ENCODE measurements at places on chromosomes 6 and 20.

- DNase-seq, result no peak
These were observed 50.7 kb downstream of the TRERF1 start for GRCh38 chr6:42400886-42401612.

GRCh38 chr6:11925805-11926204 lies 86.3 kb upstream of the HIVEP1 start:
- DNase-seq, result no peak

DNA sequence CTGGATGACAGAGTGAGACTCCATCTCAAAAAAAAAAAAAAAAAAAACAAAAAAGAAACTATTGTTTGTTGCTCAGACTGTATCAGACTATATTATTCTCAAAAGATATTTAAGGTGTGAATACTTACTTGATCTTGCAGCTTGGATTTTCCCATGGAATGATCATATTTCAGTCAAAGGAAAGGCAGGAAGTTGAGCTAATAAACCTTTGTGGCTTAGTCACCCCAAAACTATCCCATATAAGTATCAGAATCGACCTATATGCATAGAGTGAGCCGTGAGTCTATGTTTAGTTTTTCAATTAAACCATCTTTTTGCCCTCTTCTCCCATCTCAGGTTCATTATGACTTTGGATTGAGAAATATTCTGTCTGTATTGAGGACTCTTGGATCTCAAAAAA lies 152.6 kb downstream of the DNAH8 start:
- DNase-seq, result no peak

GRCh38 chr20:46689754-46690085 lies 476 bp upstream of the TP53RK start:
- DNase-seq, result no peak

DNA sequence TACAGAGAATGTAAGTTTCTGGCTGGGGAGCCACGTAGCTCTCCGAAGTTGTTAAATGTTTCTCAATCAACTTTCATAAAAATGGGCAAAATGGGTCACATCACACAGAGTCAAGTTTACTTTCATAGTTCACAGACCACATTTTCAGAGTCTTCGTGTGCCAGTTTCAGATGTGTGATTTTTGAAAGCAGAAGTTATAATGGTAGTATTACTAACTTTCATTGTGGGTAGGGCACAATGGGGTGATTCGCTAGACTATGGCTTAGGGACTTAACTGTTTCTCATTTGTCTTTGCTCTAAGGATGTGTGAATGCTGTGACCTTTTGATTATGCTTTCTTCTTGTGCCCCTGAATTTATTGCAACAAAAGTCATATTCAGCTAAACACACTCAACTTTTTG lies 109.0 kb upstream of the SUPT3H start:
- DNase-seq, result no peak

DNA sequence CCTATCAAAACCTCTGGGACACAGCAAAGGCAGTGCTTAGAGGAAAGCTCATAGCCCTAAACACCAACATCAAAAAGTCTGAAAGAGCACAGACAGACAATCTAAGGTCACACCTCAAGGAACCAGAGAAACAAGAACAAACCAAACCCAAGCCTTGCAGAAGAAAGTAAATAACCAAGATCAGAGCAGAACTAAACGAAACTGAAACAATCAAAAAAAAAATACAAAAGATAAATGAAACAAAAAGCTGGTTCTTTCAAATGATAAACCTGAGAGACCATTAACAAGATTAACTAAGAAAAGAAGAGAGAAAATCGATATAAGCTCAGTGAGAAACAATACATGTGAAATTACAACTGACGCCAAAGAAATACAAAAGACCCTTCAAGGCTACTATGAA lies 34.8 kb upstream of the RUNX2 start:
- no peak for DNase-seq

GRCh38 chr6:87909849-87910248 lies 137.8 kb upstream of the SPACA1 start:
- no peak for DNase-seq

DNA sequence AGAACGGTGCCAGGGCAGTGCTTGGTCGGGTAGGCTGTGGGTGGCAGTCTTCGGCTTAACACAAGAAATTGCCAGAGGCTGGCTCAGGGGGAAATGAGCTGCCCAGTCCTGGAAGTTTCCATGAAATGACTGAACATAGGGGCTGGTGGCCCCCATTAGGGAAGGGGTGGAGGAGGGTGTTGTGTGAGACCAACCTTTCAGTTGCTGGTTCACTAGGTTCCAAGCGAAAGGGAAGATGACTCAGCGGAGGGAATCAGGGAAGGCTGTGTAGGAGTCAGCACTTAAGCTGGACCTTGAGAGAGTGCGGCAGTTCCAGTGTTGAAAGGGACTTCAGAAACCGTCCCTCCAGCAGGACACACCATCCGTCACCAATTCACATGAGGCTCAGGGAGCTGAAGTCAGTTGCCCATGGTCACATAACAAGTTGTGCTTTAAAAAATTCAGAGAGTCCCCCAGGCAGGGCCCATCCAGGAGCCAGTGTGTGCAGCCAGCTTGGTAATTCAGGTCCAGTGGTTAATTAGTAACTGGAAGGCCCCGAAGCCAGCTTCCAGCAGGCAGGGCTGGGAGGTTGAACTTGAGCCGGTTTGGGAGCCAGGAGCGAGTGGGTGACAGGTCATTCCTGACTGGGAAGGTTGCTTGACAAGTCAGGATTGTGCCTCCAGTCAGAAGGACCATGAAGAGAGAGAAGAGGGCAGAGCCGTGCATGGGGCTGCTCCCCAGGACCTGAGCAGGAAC lies at the start of gene SGK2:
Gene SGK2, plus strand, starts transcription at position 616 of the 735 bp plus-strand sequence. CDS start 7,469 bp downstream, outside the sequence.
- peak; percentile 95 for DNase-seq

DNA sequence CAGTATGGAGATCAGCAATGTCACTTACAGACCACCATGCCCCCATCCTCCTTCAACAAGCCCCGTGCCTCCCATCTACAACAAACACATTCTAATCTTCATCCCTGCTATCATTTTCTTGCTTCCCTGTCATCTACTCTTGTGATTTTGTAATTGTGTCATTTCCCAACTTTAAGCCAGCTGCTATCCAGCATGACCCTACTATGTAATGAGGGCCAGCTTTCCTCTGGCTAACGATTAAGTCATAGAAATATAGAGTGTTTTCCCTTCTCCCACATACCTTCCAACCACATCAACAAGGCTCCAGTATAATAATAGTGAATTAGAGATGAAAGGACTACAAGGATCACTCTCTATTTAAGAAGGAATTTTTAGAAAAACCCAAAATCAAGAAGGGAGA lies 607.0 kb downstream of the TENT5A start:
- no peak for DNase-seq

DNA sequence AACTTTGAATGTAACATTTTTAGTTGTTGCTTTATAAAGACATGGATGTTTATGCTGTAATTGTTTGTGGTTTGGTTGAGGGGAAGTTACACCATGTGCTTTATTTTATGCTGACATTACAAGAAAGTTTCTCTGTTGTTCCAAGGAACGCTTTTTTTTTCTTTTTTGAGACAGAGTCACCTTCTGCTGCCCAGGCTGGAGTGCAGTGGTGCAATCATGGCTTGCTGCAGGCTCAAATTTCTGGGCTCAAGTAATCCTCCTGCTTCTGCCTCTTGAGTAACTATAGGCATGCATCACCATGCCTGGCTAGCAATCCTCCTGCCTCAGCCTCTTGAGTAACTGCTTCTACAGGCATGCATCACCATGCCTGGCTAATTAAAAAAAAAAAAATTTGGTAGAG lies 21.0 kb upstream of the IFNGR1 start:
- DNase-seq, result no peak

DNA sequence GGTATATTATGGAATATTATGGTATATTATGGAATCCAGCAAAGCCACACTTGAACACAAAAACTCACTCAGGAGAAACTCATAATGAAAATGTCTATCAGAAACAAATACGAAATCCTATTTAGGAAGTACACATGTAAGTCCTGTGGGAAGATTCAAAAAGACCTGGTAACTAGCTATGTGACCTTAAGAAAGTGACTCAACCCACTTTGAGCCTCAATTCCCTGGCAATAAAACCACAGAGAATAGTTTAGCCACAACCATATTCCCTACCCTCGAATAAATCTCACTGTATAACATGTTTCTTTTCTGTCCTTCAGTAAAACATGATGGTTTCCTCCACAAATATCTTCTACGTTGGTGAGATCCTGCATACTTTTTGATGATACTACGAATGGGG lies 56.4 kb downstream of the ZMYND8 start:
- DNase-seq, result no peak

DNA sequence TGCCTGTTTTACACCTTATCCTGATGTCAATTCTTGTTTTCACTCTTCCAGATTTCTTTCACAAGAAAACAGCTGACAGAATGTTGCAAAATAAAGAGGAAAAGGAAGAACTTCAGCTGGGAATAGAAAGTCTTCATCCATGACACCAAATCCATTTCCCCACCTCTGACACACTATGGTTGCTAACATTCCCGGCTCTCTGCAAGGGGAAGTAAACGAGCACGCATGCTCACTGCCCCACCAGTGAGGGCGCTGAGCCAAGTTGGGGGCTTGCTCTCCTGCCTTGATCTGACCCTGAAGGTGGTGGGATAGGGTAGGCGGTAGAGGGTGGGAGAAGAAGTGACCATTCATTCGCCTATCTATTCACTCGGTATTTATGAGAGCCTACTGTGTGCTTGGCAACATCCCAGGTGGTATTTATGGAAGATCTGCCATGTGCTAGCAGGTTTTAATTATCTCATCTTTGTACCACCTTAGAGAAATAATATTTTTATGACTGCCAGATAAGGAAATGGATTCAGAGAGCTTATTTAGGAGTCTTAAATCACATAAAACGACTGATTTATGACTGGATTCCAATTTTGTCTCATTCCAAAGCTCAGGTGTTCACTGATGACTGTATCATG lies 206.2 kb downstream of the FOXC1 start:
- DNase-seq, result no peak

DNA sequence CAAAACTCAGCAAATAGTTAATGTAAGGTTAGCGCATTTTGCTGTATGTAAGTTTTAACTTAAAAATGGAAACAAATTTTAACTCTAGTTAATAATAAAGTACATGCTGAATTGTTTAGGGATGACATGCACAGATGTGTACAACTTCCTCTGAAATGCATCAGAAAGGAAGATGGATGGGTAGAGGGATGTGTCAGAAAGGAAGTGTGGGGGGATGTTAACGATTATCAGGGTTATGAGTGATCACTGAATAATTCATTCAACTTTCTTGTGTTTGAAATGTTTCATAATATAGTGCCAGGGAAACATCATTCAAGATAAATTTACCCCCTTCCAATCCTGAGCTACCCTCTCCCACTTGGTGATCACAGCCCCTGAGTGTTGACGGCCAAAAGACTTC lies 87.6 kb downstream of the FOXA2 start:
- DNase-seq, result no peak

- peak; percentile 51 for DNase-seq
These were observed 4.8 kb downstream of the PHF20 start for GRCh38 chr20:35776513-35777101.

GRCh38 chr20:44324343-44324742 lies 12.5 kb upstream of the R3HDML start:
- peak; percentile 76 for DNase-seq

GRCh38 chr20:13142143-13142542 lies 78.9 kb upstream of the ISM1 start:
- no peak for DNase-seq

DNA sequence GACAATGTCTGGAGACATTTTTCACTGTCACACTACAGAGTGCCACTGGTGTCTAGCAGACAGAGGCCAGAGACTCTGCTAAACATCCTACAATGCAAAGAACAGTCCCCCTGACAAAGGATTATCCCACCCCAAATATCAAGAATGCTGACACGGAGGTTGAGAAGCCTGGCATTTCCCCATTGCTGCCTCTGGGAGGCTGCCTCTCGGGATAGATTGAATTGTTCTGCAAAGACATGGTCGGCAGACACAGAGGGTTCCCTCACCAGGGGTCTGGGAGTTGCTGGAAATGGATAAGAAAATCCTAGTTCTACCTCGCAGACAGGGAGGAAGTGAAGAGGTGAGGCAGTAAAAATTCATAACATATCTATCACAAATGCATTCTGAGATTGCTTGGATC lies 166.4 kb upstream of the AGPAT4 start:
- DNase-seq, result no peak

DNA sequence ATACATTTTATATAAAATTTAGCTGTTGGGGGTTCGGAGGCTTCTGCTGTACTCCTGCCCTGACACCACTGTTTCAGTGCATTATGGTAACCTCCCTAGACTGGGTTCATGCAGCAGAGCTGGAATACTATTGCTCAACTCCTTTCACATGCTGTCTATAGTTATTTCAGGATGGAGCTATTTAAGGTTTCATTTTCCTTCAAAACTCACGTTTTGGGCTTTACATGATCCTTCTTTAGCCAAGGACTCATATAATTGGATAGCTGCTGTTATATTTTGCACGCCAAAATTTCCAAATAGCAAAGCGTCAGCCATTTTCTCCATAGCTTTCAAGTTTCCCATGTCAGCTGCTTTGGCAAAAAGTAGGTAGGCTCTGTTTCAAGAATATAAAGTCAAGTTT lies 76.8 kb downstream of the SEL1L2 start:
- DNase-seq, result no peak

GRCh38 chr6:143090314-143091044 lies 29.8 kb downstream of the AIG1 start:
- no peak for DNase-seq

DNA sequence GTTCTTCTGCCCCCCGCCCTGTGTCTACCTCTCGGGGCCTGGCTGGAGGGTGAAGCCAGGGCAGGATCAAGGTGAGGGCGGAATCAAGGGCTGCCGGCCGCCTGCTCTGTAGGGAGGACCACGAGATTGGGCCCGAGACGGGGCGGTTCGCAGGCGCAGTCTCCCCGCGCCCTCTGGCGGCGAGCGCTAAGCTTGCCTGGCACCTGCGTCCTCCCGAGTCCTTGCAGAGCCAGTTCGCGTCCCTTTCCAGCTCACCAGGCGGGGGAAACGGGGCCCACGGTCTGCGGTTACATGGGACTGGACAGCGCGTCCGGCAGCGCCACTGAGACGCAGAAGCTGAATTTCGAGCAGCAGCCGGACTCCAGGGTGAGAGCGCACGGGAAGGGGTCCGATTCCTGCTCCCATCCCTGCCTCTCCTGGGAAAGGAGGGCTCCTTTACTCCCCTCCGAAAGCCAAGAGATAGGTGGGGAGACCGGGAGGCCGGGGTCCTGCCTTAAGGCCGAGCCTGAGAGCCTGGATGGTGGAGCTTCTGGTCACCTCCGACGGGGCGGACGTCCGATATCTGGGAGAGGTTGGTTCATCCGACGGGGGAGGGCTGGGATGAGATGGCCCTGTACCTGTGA lies 3.6 kb upstream of the MATN4 start:
- peak; percentile 71 for DNase-seq

- no peak for DNase-seq
These were observed 85.9 kb downstream of the ADTRP start for GRCh38 chr6:11692451-11693376.

DNA sequence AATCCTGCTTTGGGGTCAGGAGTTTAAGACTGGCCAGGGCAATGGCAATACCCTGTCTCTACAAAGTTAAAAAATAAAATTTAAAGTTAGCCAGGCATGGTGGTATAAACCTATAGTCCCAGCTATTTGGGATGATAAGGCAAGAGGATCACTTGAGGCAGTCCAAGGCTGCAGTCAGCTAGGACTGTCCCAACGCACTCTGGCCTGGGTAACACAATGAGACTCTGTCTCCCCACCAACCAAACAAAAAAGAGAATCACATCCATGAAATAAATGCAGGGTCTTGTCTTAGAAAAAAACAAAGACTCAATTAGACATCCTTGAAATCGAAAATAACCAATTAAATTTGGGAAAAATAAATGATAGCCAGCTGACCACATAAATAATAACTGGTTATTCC lies 88.9 kb downstream of the PHIP start:
- no peak for DNase-seq

All from small intestine (tissue), 16 donors.